Foreskin fibroblast (primary cell): ENCODE measurements at places on chromosomes 2 and 18.

DNA sequence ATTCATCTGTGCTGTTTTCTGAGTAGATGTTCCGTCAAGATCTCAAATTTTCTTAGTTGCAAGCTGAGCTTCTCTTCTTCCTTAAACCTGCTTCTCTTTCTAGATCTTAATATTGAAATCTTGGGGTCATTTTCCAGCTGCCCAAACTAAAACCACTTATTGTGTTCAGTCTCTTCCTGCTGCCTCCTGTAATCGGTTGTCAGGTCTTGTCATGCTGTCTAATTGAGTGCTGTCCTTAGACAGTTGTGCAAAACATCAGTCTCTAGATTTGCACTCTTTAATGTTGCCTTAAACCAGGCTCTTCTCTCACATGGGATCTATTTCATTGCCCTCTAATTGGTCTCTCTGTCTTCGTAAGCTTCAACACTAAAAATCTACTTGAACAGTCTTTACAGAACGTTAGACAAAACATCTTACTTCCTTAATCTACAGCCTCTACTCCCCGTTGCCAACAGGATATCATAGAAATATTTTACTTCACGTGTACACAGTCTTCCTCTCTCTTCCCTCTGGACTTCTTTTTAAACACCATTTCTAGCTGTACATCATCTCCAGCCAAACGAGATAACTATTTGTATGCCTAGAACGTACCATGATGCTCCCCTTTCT is 34.9 kb downstream of the GPD2 start:
- no peak for DNase-seq

GRCh38 chr18:58527285-58527951 is 101.5 kb downstream of the ALPK2 start:
- DNase-seq, result no peak

GRCh38 chr18:58169472-58169871 is 125.4 kb downstream of the NEDD4L start:
- DNase-seq, result no peak

DNA sequence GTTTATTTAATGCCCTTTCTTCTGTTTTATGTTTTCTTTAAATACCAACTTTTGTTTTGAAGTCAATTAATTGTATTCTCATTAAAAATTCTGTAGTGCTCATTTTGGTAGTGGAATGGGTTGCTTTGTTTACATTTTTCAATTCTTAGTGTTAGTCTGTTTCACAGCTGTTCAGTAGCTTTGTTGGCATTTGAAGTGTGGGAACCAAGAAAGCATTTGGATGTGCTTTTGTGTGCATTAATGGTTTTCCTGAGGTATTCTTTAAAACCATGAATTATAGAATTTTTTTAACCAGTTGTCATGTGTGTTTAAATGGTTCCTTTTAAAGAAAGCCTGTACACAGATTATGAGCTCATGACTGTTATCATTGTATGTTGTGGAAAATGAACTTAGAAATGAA is 19.7 kb downstream of the MIB1 start:
- DNase-seq, result no peak

- no peak for DNase-seq
These were observed 58.9 kb upstream of the TEX51 start for GRCh38 chr2:126839796-126840195.

DNA sequence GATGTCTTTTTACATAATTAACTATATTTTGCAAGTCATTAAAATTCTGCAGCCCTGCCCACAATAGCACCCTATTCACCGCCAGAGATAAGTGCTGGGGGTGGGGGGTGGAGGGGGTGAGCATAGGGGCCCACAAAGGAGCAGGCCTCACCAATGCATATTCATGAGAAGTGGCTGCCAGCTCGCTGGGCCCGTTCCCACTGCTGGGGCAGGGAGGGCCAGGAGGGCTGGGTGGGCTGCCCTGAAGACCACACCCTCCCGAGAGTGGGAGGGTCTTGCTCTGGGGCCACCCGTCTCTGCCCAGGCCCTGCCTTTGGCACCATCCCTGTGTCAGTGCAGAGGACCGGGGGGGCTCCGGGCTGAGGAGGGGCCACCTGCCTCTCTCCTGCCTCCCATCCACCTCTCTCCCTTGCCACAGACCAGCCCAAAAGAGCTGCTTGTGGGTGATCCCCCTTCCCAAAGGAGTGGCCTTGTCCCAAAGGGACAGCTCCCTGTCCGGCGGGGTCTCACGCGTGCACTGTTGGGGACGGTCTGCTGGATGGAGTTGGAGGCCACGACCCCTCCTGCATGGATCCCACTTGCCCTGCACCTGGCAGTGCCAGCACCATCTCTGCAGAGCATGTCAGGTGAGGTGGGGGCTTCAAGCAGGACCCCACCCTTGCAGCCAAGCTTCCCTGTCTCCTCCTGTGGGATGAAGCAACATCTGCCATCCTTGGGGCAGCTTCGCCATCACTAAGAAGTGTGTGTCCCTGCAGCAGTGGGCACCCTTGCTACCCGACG is 138.8 kb upstream of the GPC1 start:
- DNase-seq, result no peak

- no peak for DNase-seq
These were observed 43.1 kb downstream of the PELI1 start for GRCh38 chr2:64101141-64101591.

GRCh38 chr2:63073994-63074393 is 23.4 kb downstream of the OTX1 start:
- no peak for DNase-seq

- no peak for DNase-seq
These were observed 16.2 kb downstream of the ADRA2B start for GRCh38 chr2:96099861-96100798.

DNA sequence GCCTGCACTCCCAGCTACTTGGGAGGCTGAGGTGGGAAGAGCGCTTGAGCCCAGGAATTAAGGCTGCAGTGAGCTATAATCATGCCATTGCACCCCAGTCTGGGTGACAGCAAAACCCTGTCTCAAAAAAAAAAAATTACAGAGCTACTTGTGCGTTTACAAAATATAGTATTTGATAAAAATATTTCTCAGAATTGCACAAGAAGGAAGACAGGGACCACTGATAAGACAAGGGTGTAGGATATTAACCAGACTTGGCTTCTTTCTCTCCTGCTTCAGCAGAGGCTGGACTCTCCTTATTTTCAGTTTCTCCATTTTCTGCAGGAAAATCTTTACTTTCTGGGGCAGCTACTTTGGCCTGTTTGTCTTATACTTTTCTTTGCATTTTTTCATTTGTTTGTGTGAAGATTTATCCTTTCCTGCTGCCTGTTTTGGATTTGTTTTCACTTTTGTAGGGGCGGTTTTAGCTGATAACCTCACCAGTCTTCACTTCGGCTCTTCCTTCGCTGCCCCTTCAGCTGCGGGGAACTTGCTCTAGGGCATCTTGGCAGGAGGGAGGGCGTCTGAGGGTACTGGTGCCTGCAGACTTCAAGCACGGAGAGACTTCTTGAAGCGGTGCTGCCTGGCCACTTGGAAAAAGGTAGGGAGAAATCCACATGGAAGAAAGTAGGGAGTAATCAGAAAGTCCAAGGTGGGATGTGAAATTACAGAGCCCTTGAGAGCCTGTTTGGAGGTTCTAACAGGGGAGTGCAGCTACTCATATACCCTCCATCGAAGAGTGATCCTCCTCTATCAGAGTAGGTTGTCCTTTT is 14.9 kb upstream of the ZDBF2 start:
- DNase-seq, result no peak

DNA sequence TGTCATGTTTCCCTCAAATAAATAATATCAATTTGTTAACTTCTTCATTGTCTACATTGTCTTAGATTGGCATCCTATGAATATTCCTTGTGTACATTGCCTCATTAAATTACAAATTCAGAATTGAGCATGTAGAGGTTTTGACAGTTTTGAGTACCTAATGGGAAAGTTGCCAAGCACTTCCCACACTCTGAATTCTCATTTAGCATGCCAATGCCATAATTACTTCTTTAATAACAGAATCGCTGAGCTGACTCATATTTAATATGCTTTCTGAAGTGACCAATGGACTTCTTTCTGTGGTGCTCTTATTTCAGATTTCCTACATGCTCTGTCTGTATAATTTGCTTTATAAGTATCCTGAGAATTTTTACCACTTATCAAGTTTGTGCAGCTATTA is 114.4 kb upstream of the NOL4 start:
- no peak for DNase-seq

DNA sequence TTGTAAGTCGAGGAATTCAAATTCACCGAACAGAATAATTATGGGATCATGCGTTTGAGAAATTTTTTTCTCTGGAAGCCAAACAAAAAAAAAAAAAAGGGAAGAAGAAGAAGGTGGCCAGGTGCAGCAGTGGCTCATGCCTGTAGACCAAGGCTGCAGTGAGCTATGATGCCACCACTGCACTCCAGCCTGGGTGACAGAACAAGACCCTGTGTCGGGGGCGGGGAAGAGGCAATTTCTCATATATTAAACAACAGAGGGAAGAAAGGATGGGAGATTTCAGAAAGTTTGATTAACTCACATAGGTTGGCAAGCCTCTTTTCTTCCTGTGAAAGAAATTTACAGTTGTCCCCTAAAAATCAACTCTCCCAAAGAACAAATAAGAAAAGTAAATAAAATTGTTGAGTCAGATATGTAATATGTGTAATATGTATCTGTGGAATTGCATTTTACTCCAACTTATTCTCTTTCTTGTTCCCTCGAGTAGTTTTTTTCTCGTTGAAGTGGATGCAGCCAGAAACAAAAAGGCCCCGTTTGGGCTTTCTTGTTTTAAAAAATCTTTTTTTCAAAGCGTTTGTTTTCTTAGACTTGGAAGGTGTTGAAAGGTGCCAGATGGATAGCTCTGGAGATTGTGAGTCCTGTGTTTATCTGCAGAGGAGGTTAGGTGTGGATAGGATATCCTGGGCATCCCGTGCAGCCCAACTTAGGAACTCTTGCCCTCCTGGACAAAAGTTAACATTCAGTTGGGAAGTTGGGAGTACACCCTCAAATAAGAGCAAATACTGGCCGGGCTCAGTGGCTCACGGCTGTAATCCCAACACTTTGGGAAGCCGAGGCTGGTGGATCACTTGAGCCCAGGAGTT is 25.4 kb upstream of the FMNL2 start:
- no peak for DNase-seq

GRCh38 chr2:78890935-78891334 is 134.6 kb upstream of the REG3G start:
- no peak for DNase-seq

DNA sequence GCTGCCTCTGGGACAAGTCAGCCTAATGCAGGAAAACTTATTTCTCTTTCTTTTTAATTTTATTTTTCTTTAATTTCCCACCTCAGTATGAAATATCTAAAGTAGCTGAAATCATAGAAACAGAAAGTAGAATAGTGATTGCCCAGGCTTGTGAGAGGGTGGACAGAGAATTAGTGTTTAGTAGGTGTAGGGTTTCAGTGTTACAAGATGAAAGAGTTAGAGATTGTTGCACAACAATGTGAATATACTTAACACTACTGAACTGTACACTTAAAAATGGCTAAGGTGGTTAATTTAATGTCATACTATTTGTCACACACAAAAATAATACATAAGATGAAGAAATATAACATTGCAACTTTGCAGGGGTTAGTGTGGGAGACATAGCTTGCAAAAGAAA is 80.8 kb downstream of the NAT8 start:
- no peak for DNase-seq
